PC-9 (cell line): ENCODE measurements at places on chromosomes 3 and 15. TPM values are rescaled to one million over a fixed set of nuclear protein-coding genes. Genes with fewer than 3 reads are reported as not detected.

GRCh38 chr3:106058475-106058874 lies 189.7 kb upstream of the CBLB start:
- H3K4me3 ChIP-seq: no peak overlapping the region
- H3K27me3 ChIP-seq: no peaks in the 10 kb centered on the region
- H3K36me3 ChIP-seq: no peaks in the 10 kb centered on the region
- DNase-seq: no peak

DNA sequence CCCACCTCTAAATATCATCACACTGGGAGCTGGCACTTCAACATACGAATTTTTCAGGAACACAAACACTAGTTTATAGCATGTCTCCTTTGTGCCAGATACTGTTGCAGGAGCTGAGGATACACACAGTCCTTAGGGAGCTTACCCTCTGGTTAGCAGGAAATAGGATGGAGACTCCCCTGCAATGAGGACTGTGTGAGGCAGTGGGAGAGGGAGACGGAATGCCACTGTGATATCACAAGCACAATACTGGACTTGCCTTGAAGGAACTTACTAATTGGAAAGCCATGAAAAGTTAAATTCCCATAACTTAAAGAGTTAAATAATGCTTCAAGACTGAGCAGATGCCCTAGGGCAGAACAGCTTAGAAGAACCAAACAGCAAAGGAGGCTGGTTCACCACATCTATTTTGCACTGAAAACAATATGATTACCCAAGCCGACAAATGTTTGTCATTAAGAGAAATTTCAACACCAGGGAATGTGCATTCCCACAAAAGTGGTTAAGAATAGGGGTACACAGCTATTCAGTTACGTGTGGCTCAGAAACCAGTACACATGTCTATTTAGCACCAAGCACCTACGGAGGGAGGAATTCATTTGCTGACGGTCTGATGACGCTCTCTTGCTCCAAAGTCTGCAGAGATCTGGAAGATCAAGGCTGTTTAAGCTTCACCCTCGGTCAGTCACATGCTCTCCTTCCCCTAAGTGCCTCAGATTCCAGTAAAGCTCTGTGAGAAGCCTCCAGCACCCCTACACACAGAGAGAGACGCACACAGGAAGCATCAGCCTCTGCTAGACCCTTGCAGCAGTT lies 5.2 kb downstream of the TBC1D2B start:
- H3K4me1 ChIP-seq: peaks cover 26% of the 10 kb centered on the region
- no peak overlapping the region for H3K4me3 ChIP-seq
- no peaks in the 10 kb centered on the region for H3K36me3 ChIP-seq
- H3K27me3 ChIP-seq: no peaks in the 10 kb centered on the region
- no peak overlapping the region for H3K27ac ChIP-seq
- no peak for DNase-seq

- H3K36me3 ChIP-seq: no peaks in the 10 kb centered on the region
- no peak within 1 kb of the TSS for H3K4me3 ChIP-seq
- no peaks in the 10 kb centered on the region for H3K4me1 ChIP-seq
- no peak for DNase-seq
Observed at GRCh38 chr3:138946663-138947494, at the start of the genes FOXL2 and FOXL2NB. TSS of gene FOXL2 (minus strand) at chr3:138947137. CDS start at chr3:138946722, 415 bp downstream. TSS of gene FOXL2NB (plus strand) at chr3:138947217. CDS start at chr3:138947365, 148 bp downstream.

GRCh38 chr3:13509059-13509815 lies 29.1 kb downstream of the HDAC11 start:
- DNase-seq: no peak
- no peaks in the 10 kb centered on the region for H3K36me3 ChIP-seq
- no peak overlapping the region for H3K4me3 ChIP-seq
- H3K27me3 ChIP-seq: no peaks in the 10 kb centered on the region
- no peak overlapping the region for H3K27ac ChIP-seq

- no peaks in the 10 kb centered on the region for H3K36me3 ChIP-seq
- no peak overlapping the region for H3K4me3 ChIP-seq
- H3K27me3 ChIP-seq: peaks cover 10% of the 10 kb centered on the region
- no peak overlapping the region for H3K27ac ChIP-seq
- DNase-seq: no peak
Observed at GRCh38 chr3:138338811-138339210, 9.2 kb upstream of the NME9 start.

DNA sequence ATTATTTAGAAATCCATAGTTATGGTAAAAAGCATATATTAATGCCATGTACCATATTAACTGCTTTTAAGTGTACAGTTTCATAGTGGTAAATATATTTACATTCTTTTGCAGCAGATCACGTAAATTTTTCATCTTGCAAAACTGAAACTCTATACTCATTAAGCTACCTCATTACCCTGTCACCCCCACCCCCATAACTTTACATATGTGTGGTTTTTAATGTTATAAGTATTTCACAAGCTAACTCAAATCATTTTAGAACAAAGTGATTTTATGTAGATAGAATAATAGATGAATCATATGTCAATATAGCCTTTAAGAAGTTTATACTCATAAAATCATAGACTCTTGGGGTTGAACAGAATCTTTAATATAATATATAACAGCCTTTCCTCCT lies 7.1 kb upstream of the TP63 start:
- no peak overlapping the region for H3K27ac ChIP-seq
- no peak overlapping the region for H3K4me3 ChIP-seq
- no peaks in the 10 kb centered on the region for H3K27me3 ChIP-seq
- H3K4me1 ChIP-seq: no peaks in the 10 kb centered on the region

DNA sequence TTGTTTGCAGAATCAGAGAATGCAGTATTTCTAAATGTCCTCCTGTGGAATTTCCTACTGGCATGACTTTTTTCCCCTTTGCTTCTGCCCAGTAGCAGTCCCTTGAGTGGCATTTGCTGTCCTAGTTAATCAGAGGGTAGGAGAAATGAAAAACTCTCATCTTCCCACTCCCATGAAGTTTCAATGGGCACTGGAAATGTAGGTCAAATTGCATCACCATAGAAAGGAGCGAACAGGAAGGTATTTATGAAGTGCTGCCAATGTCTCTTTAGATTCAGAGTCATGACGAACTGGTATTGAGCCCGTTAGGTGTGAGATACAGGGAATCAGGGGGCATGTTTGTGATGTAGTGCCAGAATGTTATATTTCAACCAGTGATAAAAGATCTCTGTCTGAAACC lies 23.2 kb downstream of the ATXN7 start:
- H3K27ac ChIP-seq: no peak overlapping the region
- no peaks in the 10 kb centered on the region for H3K27me3 ChIP-seq
- H3K4me3 ChIP-seq: no peak overlapping the region
- no peaks in the 10 kb centered on the region for H3K36me3 ChIP-seq
- H3K4me1 ChIP-seq: no peaks in the 10 kb centered on the region

GRCh38 chr3:23624305-23624704 lies 181.4 kb upstream of the UBE2E1 start:
- H3K4me3 ChIP-seq: no peak overlapping the region
- peaks cover 7% of the 10 kb centered on the region for H3K4me1 ChIP-seq
- DNase-seq: no peak
- no peaks in the 10 kb centered on the region for H3K27me3 ChIP-seq
- no peak overlapping the region for H3K27ac ChIP-seq

DNA sequence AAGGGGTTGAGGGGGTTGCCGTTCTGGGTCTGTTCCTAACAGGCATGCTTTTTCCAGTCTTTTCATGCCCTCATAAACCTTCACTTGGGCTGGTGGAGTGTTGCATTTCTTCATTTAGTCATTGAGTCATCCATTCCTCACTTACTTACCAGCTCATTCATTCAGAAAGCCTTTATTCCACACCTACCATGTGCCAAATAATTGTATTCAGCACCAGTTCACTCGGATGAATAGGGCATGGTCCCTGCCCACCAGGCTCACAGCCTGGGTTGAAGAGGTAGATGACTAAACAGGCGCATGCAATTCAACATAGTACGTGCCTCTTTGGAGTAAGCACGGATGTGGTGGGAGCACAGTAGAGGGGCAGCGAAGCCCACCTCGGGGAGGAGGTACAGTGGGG lies 35.1 kb upstream of the THSD4 start:
- peak overlapping the region; percentile 73 for H3K27ac ChIP-seq
- H3K4me3 ChIP-seq: no peak overlapping the region
- DNase-seq: no peak
- H3K27me3 ChIP-seq: no peaks in the 10 kb centered on the region
- peaks cover 26% of the 10 kb centered on the region for H3K4me1 ChIP-seq

- DNase-seq: no peak
- H3K4me1 ChIP-seq: no peaks in the 10 kb centered on the region
- H3K27me3 ChIP-seq: no peaks in the 10 kb centered on the region
- H3K4me3 ChIP-seq: no peak overlapping the region
- no peaks in the 10 kb centered on the region for H3K36me3 ChIP-seq
Observed at GRCh38 chr3:88960019-88960418, 147.4 kb upstream of the EPHA3 start.

GRCh38 chr3:50574444-50574831 lies 5.1 kb downstream of the HEMK1 start:
- H3K36me3 ChIP-seq: no peaks in the 10 kb centered on the region
- H3K4me3 ChIP-seq: no peak overlapping the region
- H3K27me3 ChIP-seq: no peaks in the 10 kb centered on the region
- no peak for DNase-seq
- no peak overlapping the region for H3K27ac ChIP-seq

GRCh38 chr3:43221076-43221475 lies 65.3 kb upstream of the SNRK start:
- H3K36me3 ChIP-seq: no peaks in the 10 kb centered on the region
- no peak overlapping the region for H3K4me3 ChIP-seq
- no peak overlapping the region for H3K27ac ChIP-seq
- DNase-seq: no peak

The CADPS gene
- total RNA-seq: not detected in 2 replicates

The TRH gene
- total RNA-seq: not detected in 2 replicates

The CYP19A1 gene
- total RNA-seq: 0.94 TPM in 1 of 2 replicates, not detected in the other
